ENCODE measurements at places on chromosomes 6 and 20.

DNA sequence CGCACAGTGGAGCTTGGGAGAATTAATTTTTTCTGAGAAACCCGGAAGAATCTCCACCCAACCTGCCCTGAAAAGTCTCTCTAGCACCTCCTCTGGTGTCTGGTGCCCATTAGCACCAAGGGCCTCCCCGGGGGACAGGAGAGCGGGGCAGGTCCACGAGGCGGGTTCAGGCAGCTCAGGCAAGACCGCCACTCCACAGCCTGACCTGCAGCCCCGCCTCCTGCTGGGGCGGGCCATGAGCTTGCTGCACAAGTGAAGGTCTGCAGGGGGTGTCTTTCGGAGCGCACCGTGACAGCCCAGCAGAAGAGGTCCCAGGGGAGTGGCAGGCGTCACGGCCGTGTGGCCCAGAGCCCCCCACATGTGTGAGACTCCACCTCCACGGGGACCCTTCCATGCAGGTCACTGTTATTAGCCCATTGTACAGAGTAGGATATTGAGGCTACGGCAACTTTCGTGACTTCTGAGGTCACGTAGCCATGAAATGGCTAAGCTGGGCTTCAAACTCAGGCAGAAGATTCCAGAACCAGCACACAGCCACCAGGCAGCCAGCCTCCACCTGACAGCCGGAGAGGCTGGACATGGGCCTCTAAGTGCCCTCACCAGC lies 63.9 kb upstream of the SLCO4A1 start:
- DNase-seq: no peak

DNA sequence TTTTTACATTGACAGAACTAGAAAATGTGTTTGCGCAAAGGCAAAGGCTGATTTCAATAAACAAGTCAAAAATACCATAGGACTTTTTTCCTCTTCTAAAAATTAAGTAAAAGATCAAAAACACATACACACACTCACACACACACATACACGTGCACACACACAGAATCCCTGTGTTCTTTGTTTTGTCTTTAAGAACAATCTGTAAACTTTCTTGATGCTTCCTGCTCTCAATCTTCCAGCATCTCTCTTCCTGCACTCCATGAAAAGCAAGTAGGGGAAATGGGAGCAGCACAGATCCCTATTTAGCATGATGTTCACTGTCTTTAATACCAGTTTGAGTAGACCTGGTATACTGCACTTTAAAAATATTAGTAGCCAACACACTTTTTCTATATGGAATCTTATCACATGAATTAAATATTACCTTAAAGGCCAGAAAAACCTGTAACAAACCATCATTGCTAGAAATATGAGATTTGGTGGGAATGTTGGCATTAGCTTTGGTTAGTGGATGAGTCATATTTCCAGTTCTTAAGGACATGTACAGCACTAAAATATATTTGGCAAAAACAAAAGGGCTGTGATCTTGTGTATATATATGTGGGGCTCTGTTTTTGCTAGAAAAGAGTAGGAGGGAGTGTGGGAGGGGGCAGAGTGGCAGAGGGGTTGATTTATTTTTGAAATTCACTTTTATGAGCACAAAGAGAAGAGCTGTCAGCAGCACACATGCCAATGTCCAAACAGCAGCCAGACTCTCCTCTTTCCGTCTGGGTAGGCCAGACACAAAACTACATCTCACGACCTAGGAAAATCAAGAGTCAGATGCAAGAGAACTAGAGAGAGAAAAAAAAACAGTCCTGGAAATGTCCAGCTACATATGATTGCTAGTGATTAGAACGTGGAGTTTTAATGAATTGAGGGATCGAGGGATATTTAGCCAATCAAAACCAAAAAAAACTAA lies 4.6 kb downstream of the PTPRK start:
- no peak for DNase-seq

DNA sequence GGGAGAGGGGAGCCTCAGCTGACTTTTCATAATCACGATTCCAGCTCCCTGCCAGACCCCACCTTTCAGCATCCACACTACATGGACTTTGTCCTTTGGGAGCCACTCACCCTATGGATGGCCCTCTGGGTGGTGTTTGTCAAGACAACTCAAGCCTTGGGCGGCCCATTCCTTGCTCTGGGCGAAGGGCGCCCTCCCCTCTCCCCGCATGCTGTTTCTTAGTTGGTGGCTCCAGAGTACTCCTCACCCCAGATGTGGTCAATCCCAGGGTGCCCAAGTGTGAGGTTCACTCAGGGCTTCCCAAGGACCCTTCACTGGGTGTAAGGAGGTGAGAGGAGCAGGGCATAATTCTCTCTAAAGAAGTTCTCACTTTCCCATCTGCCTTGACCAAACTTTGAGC lies 710.0 kb downstream of the QKI start:
- DNase-seq: no peak

DNA sequence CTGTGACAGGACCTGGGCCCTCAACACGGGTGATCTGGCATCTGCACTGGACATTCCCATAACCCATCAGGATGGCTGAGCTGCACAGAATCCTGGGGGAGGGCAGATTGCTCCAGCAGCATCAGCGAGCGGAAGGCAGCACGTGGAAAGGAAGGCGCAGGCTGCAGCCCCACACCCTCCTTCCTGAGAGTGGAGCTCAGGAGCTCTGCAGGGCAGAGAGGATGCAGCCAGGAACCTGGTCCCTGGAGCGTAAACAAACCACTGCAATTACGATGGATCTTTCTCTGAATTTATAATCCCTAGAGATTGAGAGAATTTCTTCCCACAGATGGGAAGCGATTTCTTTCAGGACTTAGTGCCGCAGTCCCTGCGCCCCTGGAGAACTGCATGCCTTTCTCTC lies 39.7 kb upstream of the EMILIN3 start:
- no peak for DNase-seq

GRCh38 chr6:15930207-15930606 lies 198.7 kb upstream of the MYLIP start:
- no peak for DNase-seq

DNA sequence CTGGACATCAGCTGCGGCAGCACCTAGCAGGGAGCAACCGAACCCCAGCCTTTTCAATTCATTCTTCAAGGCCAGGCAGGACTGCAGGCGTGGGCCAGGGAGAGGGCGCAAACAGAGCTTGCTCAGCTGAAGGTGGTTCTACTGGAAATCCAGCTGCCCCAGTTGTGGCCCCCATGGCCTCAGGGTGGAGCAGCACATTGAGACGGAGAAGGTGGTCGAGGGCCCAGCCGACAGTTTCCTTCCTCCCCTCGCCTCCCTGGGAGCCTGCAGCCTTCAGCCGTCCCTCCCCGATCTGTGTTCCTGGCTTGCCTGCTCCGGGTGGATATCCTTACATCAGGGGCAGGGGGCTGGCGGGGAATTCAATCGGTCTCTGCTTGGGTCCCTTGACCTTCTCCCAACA lies 217.8 kb downstream of the ANKRD60 start:
- DNase-seq: no peak

GRCh38 chr6:1797801-1798200 lies 188.1 kb downstream of the FOXC1 start:
- no peak for DNase-seq

GRCh38 chr6:5208471-5208971 lies 52.2 kb downstream of the LYRM4 start:
- peak; percentile 55 for DNase-seq

DNA sequence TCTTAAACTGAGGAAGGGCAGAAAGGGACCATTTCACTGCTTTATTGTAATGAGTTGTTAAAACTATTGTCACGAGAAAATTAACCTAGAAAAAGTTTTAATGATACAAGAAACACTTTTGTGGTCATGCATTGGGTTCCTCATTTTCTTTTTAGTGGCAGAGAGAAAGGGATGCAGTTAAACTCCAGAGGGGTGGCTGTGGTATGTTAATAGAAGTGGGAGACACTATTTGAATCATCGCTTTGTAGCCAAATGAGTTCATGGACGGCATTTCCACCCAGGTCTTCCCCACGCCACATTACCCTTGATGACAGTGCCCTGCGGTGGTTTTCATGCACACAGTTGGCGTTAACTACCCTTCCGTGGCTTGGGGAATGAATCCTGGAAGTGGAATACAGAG lies 235.6 kb downstream of the PLCB1 start:
- no peak for DNase-seq

DNA sequence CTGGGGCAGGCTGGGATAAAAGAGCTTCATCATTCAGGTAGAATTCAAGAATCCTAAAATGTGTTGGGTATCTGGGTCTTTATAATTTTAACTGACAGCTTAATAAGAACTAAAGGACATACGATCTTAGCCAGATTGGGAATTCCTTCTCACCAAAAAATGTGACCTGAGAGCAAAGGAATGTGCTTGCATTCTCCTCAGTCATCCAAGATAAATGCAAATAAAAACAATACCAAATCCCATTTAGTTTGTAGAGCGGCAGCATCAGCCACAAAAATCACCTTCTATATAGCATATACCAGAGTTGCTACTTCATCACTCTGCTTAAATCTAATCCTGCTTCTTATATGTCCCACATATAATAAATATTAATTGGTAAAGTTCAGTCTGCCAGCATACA lies 16.9 kb downstream of the USP49 start:
- DNase-seq: no peak

GRCh38 chr6:43020847-43021246 lies 576 bp upstream of the RRP36 start:
- DNase-seq: no peak

- no peak for DNase-seq
These were observed 97.9 kb upstream of the PTPRT start for GRCh38 chr20:43287637-43288036.

DNA sequence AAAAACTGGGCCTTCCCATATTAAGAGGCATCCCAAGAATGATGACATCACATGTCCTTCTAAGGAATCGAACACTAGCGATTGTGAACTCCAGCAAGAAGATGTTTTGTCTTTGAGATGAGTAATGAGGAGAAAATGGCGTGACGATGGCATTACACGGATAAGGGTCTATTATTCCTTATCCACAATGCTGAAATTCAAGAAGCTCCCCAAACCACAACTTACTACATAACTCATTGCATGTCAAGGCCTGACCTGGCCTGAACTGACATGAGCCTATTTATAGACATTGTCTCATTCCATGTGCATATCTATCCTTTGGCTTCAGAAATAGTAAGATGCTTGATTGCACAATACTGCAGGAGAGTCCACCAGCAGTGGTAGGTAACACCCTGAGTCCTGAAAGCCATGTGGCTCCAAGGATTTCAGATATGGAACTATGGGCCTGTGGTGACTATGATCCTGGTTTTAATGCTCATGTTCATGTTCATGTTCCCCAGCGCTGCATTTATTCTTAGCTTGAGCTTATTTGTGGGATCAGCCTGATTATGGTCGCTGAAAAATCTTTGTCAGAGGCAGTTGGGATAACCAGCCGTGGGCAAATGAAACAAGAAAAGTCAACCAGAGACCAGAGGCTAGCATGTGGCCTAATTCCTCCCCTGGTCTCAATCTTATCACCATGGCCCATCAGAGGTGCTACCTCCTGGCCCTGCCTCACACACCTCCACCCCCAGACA lies 183.2 kb upstream of the JARID2 start:
- no peak for DNase-seq

DNA sequence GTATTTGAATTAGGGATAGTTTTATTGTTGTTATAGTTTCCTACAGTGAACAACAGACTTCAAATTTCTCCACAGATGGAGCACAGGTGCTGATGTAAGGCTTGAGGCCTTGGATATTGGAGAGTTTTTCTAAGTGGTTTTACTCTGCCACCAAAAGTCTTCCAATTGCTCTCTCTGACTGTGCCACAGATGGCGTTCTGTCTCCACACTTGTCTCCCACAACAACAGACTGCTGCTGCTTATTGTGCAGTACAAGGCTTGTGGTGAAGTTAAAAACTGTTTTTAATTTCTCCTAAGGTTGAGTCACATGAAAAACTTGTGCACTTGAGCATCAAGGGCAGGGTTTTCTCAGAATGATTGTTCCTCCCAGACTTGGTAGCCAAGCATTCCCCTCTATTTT lies 460.9 kb upstream of the KHDRBS2 start:
- DNase-seq: no peak

DNA sequence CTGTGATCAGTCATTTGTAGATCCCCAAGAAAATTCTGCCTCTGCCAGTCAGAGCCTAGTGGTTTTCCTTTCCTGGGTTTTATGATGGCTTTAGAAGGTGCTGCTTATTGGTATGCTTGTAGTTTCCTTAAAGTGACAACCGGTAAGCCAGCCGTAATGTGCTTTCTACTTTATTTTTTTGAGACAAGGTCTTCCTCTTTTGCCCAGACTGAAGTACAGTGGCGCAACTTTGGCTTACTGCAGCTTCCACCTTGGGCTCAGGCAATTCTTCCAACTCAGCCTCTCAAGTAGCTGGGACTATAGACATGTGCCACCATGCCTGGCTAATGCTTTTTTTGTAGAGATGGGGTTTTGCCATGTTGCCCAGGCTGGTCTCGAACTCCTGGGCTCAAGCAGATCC lies 23.5 kb downstream of the MCM8 start:
- DNase-seq: peak; percentile 20

DNA sequence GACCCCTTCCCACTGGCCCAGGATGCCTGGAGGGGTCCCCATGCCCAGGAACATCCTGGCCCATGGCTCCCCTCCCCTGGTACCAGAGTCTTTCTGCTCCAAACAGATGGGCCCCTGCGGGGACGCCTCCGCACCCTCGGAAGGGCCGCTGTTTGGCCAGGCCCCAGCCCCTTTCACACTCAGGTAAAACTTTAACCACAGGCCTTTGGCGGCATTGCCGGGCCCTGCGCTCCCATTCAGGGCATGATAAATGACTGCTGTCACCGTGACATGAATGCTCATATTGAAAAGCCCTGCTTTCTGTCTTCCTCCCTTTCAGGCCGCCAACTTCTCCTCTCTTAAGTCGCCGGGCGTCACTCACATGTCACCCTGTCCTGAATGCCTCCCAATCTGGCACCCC lies 141.5 kb upstream of the TOP1 start:
- no peak for DNase-seq

DNA sequence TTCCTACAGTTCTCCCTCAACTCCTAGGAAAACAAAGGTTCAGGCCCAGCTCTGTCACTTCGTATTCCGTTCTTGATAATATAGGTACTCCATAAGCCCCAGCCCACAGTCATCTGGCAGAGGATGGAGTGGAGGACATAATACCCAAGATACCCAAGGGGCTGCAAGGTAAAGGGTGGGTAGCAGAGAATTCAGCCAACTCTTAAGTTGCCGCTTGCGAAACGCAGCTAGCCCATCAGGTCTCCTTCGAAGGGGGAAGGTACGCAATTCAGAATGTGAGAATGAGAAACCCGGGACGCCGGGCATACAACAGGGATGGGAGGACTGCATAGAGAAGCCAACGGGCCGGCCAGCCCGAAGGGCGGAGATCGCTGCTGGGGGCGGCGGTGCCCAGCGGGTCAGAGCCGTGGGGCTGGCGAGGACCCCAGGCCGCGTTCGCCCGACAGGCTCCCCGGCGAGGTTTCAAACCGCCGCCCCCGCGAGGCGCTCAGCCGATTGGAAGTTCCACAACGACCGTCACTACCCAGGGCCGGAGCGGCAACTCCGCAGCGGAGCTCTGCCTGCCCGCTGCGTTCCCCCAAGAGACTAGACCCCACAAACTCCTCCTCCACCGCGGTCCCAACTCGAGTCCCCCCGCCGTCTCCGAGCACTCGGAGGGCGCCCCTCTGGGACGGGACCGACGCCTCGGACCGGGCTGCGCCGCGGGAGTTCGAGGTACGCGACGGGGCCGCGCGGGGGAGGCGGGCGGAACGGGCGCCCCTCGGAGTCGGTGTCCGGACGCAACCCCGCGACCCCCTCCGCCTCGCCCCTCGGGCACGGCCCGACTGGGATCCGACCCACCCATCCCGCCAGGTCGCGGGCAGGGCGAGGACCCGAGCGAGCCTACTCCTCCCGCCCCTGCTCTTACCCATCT lies 911 bp downstream of the CDK19 start:
- peak; percentile 76 for DNase-seq

GRCh38 chr20:60213126-60213893 lies 255.1 kb downstream of the CDH26 start:
- no peak for DNase-seq

Data from femur (tissue), 1 donor.